KG1 (cell line): ENCODE measurements at places on chromosomes 12 and 14.

DNA sequence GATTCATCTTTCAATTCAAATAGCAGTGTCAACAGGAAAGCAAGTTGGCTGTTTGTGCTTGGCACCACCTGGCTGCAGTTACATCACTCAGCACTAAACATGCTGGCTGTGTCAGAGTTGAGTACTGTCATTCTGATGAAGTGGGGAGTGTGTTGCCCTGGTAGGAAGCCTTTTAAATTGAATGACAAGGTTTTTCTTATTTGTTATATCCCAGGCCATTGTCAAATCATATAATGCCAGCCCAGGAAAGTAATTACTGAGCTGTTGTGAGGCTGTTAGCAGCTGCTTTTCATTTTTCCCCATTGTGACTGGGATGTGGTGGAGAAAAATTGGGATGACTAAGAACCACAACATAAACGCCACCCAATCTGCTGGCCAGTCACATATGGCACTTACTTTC lies 106.5 kb upstream of the PRKD1 start:
- no peak for DNase-seq

DNA sequence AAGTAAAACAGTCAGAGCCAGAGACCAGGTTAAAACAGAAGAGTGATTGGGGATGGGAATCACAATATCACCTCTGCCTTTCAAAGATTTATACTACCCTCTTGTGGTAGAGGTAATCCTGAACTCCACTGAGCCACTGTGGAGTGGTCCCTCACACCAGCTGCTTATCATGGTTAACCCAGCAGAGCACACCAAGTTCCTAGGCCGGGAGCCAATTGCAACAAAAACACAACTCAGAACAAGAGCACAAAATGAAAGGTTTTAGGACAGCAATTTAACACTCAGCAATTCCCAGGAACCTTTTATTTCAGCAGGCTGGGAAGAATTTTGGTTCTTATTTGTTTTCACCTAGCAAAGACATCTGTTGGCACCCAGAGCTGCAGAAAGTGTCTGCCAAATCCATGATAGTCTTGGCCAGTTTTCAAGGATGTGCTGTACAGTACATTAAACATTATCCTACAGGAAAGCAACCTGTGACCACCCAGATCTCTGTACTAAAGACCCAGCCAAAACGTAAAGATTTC lies 220.5 kb upstream of the ATXN7L3B start:
- no peak for DNase-seq

GRCh38 chr12:49338830-49339463 lies 2.0 kb upstream of the C1QL4 start:
- DNase-seq, result no peak

DNA sequence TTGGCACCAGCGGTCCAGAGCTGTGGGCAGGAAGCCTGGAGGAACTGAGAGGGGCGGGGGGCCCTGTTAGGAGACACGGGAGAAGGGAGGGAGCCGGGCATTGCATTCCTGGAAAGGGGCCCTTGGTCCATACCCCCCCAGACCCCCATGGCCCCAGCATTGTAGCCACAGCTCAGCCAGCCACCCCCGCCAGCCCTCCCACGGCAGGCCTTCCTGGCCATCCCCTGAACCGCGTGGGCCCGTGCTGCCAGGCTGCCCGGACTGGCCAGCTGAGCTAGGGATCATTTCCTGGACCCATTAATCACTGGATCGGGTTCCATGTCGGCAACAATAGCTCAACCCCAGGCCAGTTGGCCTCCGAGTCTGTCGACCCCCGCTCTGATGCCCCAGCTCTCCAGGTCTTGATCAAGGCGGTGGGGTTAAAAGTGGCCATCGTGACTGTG lies 39.8 kb upstream of the DIO3 start:
- DNase-seq, result no peak

- no peak for DNase-seq
These were observed 80.7 kb upstream of the KRR1 start for GRCh38 chr12:75592086-75592485.

DNA sequence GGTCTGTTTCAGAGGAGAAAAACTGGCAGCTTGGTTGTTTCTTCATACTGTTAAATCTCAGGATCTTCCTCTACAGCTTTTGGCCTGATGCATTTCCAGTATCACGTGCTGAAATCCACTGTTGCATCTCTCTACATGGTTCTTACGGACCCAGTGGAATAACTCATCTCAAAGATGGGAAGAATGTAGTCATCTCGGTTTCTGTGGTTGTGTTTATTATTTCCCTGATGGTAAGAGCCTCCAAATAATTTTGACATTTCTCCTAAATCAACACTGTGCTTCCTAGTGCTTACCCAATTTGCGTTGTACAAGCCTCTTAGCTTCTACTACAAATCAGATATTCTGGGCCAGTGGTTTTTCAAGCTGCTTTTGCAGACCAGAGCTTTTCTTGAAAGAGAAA lies 812.8 kb downstream of the C12orf50 start:
- DNase-seq, result no peak

GRCh38 chr14:95537298-95538089 lies 2.6 kb downstream of the GLRX5 start:
- no peak for DNase-seq

DNA sequence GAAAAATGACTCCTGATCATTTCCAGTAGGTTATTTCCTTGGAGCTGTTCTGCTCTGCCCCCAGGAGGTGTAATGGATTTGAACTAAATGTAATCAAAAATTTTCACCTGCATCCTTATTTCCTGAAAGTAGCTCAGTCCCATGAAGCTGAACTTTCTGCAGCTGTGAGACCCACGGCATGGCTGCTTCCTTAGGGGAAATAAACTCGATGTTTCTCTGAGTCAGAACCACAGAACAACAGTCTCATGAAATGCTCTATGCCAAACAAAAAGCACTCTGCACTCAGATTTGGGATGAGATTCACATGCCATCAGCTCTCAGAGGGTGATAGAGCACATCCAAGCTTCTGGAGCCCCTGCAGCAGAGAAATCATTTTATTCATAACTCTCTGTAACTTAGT lies 224.1 kb upstream of the PLEKHG7 start:
- DNase-seq, result no peak

DNA sequence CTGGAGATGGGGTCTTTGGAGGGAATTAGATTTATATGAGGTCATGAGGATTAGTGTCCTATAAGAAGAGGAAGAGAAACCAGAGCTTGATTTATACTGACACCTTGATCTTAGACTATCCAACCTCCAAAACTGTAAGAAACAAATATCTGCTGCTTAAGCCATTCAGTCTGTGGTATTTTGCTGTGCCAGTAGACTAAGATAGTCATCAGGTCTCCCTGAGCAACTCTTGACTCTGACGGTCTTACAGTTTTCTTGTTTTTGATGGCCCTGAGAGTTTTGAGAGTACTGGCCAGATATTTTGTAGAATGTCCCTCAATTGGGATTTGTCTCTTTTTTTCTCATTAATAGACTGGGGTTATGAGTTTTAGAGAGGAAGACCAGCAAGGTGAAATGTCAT lies 51.7 kb downstream of the TSHR start:
- no peak for DNase-seq

DNA sequence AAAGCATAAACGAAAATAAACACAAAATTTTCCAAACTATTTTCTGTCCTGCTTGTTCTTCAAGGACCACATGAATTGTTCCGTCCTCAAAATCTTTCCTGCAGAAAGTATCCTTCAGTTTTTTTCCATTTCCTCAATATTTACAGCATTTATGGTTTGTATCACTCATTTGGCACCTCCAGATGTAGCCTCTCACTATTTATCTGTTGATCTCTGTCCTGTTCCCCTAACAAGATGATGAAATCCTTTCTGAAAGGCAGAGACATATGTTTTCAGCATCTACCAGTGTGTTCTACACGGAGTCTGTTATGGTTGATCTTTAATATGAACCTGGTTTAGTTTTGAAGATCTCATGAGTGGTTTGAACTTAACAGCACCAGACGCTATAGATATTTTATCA lies 490.2 kb downstream of the NELL2 start:
- no peak for DNase-seq

- no peak for DNase-seq
These were observed 50.3 kb downstream of the BEGAIN start for GRCh38 chr14:100536721-100537445.
